ENCODE measurements at places on chromosomes 7 and 10.

- DNase-seq: no peak
- H3K4me1 ChIP-seq: no peaks in the 10 kb centered on the region
- no peaks in the 10 kb centered on the region for H3K27me3 ChIP-seq
- H3K4me3 ChIP-seq: no peak overlapping the region
These were observed 30.4 kb upstream of the GPR26 start for GRCh38 chr10:123635745-123636144.

DNA sequence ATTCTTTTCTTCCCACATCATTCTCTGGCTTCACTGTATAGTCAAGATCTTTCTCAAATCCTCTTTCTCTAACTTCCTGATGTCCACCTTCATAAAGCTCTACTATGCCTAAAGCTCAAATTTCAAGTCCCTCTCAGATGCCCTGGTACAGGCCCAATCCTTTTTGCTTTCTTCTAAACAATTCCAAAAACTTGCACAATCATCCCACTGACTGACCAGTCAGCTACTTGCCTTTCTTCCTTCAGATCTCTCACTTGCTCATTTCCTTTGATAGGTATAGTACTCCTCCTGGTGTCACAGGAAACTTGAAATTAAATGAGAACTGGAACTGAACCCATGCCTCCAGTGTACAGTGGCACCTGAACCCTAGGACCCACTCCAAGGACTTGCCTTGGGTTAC is 18.2 kb downstream of the SEC31B start:
- no peaks in the 10 kb centered on the region for H3K36me3 ChIP-seq
- H3K27ac ChIP-seq: no peak overlapping the region

GRCh38 chr7:155223021-155223420 is 74.7 kb upstream of the INSIG1 start:
- no peak overlapping the region for H3K27ac ChIP-seq
- no peaks in the 10 kb centered on the region for H3K36me3 ChIP-seq
- H3K4me3 ChIP-seq: no peak overlapping the region
- peaks cover 18% of the 10 kb centered on the region for H3K4me1 ChIP-seq

- peaks cover 52% of the 10 kb centered on the region for H3K4me1 ChIP-seq
- no peak for DNase-seq
- H3K27me3 ChIP-seq: no peaks in the 10 kb centered on the region
- no peak overlapping the region for H3K27ac ChIP-seq
- H3K36me3 ChIP-seq: no peaks in the 10 kb centered on the region
- H3K4me3 ChIP-seq: no peak overlapping the region
These were observed 40.5 kb downstream of the MTPN start for GRCh38 chr7:135936497-135937217.

DNA sequence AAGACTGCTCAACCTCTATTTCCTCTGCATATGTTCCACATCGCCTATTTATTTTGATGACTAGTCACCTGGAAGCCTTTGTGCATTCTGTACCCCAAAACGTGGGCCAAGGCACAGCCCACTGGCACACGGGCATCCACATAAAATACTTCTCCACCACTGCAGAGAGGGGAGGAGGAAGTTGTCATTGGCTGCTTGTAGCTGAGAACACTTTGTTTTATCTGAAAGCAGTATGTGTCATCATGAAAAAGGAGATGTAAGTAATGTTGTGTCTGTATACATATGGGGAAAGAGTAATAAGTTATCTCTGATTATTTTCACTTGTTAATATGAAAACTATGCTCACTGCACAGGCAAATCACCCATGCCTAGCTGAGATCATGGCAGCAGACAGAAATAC is 48.2 kb upstream of the AMPH start:
- H3K27ac ChIP-seq: no peak overlapping the region
- DNase-seq: no peak
- H3K4me1 ChIP-seq: no peaks in the 10 kb centered on the region

DNA sequence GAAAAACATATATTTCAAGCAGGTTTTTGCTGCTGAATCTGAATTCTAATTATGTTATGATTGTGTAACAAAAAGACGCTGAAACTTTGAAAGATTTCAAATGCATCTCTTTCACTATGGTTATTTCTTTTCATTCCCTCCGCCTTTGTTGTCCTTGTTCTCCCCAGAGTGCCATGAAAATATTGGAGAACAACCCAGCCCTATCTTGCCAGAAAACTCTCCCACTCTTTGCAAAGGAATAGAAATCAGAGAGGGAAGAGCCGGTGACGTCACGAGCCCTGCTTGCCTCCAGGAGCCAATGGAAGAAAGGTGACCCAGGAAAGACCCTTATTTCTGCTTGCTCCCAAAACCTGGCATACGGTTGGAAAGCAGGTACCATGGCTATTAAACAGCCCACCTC is 3.4 kb downstream of the GFRA1 start:
- H3K4me1 ChIP-seq: no peaks in the 10 kb centered on the region
- H3K4me3 ChIP-seq: no peak overlapping the region
- H3K27me3 ChIP-seq: no peaks in the 10 kb centered on the region
- H3K36me3 ChIP-seq: no peaks in the 10 kb centered on the region
- no peak for DNase-seq

DNA sequence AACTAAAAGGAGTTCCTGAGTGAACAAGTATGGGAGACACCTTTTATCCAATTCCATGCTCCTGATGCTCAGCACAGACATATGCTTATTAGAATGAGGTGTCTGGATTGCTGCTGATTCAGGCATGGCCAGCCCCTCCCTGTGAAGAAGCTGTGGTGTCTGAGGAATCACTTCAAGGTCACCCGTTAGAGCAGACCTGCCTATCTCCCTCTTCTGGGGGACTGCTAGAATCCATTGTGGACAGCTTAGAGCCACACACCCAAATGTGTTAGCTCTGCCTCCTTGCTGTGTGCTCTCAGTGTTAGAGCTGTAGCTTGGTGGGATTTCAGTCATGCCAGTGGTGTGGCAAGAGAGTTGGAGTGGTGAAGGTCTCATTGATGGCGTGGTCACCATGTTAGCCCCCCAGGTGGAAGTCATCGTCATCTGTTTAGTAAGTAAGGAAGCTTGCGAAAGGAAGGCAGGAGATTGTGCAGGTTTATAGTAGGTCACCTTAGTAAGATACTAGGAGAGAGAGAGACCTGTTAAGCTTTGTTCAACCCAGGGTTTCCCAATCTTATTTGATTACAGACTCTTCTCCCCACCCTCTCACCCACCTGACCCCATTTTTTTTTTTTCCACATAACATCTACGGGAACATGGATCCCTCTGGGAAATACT is 12.8 kb downstream of the PRXL2A start:
- no peak for DNase-seq
- H3K4me1 ChIP-seq: peaks cover 13% of the 10 kb centered on the region
- H3K4me3 ChIP-seq: no peak overlapping the region

DNA sequence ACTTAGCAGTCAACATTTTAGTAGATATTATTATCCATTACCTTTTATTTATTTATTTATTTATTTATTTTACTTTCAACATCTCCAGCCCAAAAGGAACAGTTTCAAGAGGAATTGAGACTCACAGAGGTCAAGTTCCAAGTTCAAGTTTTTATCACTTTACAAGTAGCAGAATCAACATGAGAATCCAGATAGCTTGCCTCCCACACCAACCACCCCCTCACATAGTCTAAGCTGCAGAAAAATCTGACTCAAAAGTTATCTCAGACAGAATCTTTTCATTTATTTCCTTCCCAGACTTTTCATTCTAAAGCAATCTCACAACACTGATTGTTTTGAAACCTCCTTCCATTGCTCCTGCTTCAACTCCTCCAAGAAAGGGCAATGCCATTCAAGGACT is 129.6 kb downstream of the GRM3 start:
- H3K36me3 ChIP-seq: no peaks in the 10 kb centered on the region
- H3K27me3 ChIP-seq: no peaks in the 10 kb centered on the region
- DNase-seq: no peak
- H3K27ac ChIP-seq: no peak overlapping the region
- no peak overlapping the region for H3K4me3 ChIP-seq

- DNase-seq: no peak
- H3K4me1 ChIP-seq: peaks cover 15% of the 10 kb centered on the region
- no peaks in the 10 kb centered on the region for H3K36me3 ChIP-seq
- H3K4me3 ChIP-seq: no peak overlapping the region
These were observed 167.2 kb upstream of the PPP2R2D start for GRCh38 chr10:131733596-131733995.

GRCh38 chr10:29199941-29200679 is 88.8 kb upstream of the LYZL1 start:
- no peak for DNase-seq
- H3K36me3 ChIP-seq: no peaks in the 10 kb centered on the region
- no peak overlapping the region for H3K4me3 ChIP-seq
- H3K27ac ChIP-seq: no peak overlapping the region
- peaks cover 14% of the 10 kb centered on the region for H3K4me1 ChIP-seq

DNA sequence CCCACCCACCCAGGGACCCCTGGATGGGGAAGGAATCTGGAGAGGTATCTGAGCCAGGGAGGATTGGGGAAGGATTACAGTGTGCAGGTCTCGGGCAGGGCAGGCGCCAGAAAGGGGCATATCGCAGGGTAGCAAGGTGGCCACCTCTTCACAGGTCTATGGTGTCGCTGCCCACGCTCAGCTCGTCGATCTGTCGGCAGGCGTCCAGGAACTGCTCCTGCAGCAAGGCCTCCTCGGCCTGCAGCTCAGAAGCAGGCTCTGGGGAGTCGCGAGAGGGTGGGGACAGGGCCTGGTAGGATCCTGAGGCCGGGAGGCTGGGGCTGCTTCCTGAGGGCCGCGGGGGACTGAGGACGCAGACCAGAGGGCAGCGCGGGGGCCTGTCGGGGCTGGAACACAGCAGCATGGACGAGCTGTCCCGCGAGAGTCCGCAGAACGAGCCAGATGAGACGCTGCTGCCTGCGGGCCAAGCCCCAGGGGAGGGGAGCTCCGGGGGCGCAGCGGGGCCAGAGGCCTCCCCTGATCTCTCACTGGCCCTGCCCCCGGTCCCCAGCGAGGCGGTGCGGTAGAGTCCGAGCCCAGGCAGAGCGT is 7.1 kb upstream of the RBM28 start:
- no peaks in the 10 kb centered on the region for H3K4me1 ChIP-seq
- no peak for DNase-seq
- H3K4me3 ChIP-seq: no peak overlapping the region
- no peaks in the 10 kb centered on the region for H3K27me3 ChIP-seq
- no peaks in the 10 kb centered on the region for H3K36me3 ChIP-seq

- no peaks in the 10 kb centered on the region for H3K4me1 ChIP-seq
- no peak overlapping the region for H3K27ac ChIP-seq
- no peak overlapping the region for H3K4me3 ChIP-seq
- H3K27me3 ChIP-seq: no peaks in the 10 kb centered on the region
These were observed 86.6 kb downstream of the WDFY4 start for GRCh38 chr10:48771234-48771633.

GRCh38 chr10:110659558-110659957 is 15.4 kb downstream of the RBM20 start:
- no peaks in the 10 kb centered on the region for H3K36me3 ChIP-seq
- no peak overlapping the region for H3K4me3 ChIP-seq
- no peak for DNase-seq
- H3K27ac ChIP-seq: no peak overlapping the region
- H3K4me1 ChIP-seq: no peaks in the 10 kb centered on the region

GRCh38 chr7:14751461-14751860 is 151.1 kb downstream of the DGKB start:
- no peak for DNase-seq
- no peaks in the 10 kb centered on the region for H3K36me3 ChIP-seq
- no peak overlapping the region for H3K27ac ChIP-seq

All from Caco-2 (cell line).